ENCODE measurements at places on chromosomes 5 and 9. TPM values are rescaled to one million over a fixed set of nuclear protein-coding genes. Genes with fewer than 3 reads are reported as not detected.
A peak's percentile ranks its signal among the peaks of the same experiment; 100 is the strongest.

DNA sequence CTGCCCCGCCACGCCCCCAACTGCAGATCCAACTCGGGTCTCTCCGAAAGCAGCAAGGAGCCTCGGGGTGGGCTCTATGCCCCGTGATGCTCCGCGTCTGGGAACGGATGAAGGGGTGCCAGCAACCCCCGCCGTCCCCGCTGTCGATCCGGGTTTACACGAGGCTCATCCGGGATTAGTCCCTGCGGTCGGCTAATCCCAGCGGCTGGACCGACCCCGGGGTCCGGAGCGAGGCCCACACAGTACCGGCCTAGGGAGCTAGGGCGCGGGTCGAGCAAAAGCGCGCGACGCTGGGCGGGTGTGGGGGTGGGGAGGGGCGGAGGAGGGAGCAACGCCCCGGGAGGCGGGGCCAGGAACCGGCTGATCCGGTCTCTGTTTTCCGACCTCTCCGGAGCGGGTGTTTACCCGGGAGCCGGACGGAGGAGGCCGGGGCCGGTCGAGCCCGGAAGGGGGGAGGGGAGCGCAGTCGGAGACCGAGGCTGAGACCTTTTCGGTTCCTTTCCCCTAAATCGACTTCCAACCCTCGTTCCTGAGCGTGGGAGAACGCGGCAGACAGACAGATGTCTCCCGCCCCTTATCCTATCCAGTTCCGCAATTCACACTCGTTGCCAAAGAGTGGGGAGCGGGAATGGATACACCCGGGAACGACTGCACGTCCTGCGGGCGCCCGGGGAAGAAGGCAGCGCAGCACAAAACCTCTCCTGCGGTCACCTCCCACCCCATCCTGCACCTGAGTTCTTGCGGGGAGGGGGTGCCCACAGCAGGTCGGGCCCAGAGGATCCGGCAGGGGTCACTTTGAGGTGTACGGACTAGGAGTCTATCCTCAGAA, 28.6 kb downstream of the PCDH1 start:
- H3K36me3 ChIP-seq: no peaks in the 10 kb centered on the region
- H3K4me3 ChIP-seq: peak overlapping the region; percentile 84
- H3K27ac ChIP-seq: peak overlapping the region; percentile 93

- DNase-seq: no peak
- no peaks in the 10 kb centered on the region for H3K4me1 ChIP-seq
- H3K4me3 ChIP-seq: no peak overlapping the region
- H3K36me3 ChIP-seq: no peaks in the 10 kb centered on the region
These were observed 5.3 kb downstream of the CAVIN4 start for GRCh38 chr9:100583014-100583802.

- no peak for DNase-seq
- no peaks in the 10 kb centered on the region for H3K27me3 ChIP-seq
- no peak overlapping the region for H3K27ac ChIP-seq
- H3K36me3 ChIP-seq: peaks cover 5% of the 10 kb centered on the region
These were observed 40.8 kb upstream of the GLRX start for GRCh38 chr5:95863383-95863757.

DNA sequence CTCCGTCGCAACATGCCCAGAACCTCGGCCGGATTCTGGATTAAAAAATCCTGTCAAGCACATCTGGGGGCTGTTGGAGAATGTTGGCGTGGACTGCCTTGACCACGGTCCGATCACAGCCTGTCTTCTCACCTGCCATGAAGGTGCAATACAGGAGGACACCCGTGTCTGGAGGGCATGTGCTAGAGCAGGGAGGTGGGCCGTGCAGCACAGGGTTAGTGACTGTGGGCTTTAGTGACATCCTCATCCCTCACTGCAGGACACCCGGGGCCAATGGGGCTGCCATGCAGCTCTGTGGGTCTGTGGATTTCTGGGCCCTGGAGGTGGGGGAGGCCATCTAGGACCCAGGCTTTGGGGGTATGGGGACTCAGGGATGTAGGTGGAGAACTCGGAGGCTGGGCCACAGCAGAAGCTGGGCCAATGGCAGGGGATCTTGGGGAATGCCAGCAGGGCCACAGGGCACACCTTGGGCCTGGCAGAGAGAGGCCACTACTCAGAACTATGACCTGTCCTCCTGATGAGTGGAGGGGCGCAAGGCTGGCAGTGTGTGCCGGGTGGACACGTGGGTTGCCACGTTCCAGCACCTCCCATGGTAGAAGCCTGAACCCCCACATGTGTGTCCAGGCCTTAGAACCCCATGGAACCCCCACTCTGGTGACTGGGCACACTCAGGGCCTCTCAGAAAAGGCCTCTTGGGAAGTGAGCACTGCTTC, 23.3 kb downstream of the ZDHHC11B start:
- no peaks in the 10 kb centered on the region for H3K36me3 ChIP-seq
- H3K27ac ChIP-seq: no peak overlapping the region
- no peak for DNase-seq
- H3K4me1 ChIP-seq: peaks cover 13% of the 10 kb centered on the region

DNA sequence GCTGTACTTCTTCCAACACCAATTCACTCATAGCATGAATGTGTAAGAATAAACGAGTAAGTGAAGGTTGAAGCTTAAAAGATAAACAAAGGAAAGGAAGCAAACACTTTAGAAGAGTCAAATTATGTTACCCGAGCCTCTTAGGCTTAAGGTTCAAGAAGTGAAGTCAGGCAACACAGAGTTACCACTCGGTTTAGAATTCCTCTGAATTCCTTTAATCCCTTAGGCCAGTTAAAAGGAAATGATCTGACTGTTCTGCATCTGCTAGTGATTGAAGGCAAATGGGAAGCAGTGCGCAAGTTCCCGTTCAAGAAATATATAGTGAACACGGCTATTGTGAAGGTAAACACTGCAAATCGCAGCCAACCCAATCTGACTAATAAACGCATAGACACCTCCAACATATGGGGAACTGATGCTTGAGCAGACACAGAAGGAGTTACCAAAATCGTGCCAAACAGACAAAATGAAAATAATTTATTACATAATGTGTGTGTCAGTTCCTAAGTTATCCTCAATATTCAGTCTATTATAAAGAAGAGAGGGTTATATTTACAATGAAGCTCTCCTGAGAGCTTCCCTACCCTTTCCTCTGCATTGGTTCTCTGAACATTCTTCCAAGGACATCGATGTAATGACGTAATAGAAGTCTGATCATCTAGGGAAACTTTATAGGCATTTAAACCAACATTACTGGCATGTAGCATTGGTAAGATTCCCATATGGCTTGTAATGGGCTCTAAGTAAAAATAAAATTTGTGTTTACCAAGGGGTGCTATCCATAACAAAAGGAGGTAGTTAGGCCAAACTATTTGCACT, 837.1 kb upstream of the ZNF608 start:
- H3K4me3 ChIP-seq: no peak overlapping the region
- no peaks in the 10 kb centered on the region for H3K36me3 ChIP-seq
- no peaks in the 10 kb centered on the region for H3K27me3 ChIP-seq
- no peaks in the 10 kb centered on the region for H3K4me1 ChIP-seq
- no peak overlapping the region for H3K27ac ChIP-seq
- no peak for DNase-seq

DNA sequence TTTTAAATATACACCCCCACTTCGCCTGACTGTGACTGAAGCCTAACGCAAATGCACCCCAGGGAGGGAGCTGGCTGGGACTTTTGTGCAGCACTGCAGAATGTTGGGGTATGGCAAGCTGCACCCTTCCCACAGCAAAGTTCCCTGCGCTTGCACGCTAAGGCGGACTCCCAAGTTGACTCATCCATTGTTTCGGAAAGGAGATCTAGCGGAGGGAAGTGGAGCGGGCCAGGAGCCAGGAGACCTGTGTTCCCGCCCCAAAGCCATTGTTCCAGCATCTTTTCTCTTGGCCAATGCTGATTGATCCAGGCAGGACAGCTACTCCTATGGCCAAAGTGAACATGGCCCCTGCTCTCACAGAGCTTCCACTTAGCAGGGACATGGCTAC, 202.9 kb downstream of the AOPEP start:
- no peak overlapping the region for H3K27ac ChIP-seq
- no peak for DNase-seq
- H3K4me3 ChIP-seq: no peak overlapping the region
- no peaks in the 10 kb centered on the region for H3K4me1 ChIP-seq
- no peaks in the 10 kb centered on the region for H3K27me3 ChIP-seq

Gene TUSC1
- total RNA-seq: 0.45 TPM

Gene ACTBL2
- total RNA-seq: not detected

Gene DOCK8
- 283 TPM for total RNA-seq

Gene C5orf52
- total RNA-seq: not detected

- no peaks in the 10 kb centered on the region for H3K27me3 ChIP-seq
- no peak overlapping the region for H3K4me3 ChIP-seq
- DNase-seq: no peak
- no peak overlapping the region for H3K27ac ChIP-seq
These were observed 156.6 kb upstream of the IRX2 start for GRCh38 chr5:2908086-2908485.

DNA sequence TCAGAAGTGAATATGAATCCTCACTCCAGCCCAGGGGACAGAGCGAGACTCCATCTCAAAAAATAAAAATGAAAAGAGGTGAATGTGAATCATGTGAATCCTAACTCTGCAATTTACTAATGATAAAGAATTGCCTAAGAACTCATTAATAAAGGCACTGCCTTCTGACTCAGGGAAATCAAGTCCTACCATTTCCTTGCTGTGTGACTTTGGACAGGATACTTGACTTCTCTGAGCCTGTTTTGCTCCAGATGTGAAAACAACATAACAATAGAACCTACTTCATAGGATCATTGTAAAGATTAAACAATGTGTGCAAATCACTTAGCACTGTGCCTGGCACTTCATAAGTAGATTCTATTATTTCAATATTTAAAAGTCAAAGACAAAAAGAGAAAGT, 15.1 kb upstream of the PWWP2A start:
- no peak for DNase-seq
- H3K27ac ChIP-seq: no peak overlapping the region
- H3K36me3 ChIP-seq: no peaks in the 10 kb centered on the region
- H3K4me1 ChIP-seq: no peaks in the 10 kb centered on the region
- H3K27me3 ChIP-seq: no peaks in the 10 kb centered on the region

Gene EPB41L4B
- total RNA-seq: not detected

DNA sequence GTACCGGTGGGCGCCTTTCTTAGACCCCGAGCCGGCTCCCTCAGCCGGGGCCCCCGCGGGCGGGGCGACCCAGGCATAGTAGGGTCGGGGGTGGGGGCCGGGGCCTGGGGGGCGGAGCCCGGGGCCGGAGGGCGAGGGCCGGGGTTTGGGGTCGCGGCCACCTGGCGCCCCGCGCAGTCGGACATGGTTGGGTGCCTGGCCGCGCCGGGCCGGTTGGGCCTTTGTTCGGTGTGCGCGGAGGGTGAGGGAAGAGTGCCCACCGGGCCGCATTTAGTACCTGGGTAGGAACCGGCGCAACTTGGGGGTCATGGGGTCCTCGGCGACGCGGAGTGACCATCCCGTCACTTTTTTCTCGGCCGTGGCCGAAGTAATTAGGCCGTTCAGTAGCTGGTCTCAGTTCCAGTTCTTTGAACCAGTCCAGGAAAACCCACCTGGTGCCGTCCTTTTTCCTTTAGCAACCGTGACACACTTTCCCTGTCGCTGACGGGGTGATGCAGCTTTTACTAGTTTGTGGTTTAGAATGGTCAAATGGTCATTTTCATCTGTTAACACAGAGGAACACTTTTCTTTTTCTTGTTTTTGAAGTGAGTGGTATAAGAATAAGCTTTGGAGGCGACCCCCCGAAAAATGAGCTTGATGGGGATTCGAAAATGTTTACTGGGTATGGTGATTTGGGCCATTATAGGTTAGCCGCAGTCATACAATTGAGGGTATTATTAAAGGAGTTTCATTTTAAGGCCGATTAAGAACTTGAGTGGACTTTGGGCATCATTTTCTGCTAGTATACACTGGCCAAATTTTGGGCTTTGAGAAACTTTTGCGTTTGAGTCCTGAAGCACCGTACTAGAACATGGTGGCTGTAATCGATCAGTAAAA, 589 bp downstream of the CKS2 start:
- peak overlapping the region; percentile 99 for H3K27ac ChIP-seq
- H3K36me3 ChIP-seq: peaks cover 55% of the 10 kb centered on the region
- DNase-seq: peak; percentile 20
- H3K27me3 ChIP-seq: no peaks in the 10 kb centered on the region
- H3K4me1 ChIP-seq: peaks cover 49% of the 10 kb centered on the region

Gene ORM2
- not detected for total RNA-seq

DNA sequence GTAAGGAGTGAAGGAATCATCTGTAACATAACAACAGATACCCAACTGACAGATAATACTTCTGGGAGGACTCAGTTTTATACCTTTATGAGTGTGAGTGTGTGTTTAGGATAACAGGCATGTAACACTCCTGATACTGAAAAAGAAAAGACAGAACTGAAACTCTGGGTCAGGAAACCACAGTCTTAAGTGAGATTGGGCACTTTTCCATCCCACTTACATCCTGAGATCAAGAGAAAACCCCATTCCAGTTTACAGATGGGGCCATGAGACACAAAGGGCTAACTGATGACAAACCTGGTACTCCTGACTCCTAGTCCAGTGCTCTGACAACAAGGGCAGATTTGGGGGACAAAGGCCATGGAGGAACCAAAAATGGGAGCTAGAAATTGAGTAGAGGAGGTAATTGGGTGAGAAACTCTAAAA, 18.0 kb downstream of the IL5 start:
- peaks cover 10% of the 10 kb centered on the region for H3K27me3 ChIP-seq
- peaks cover 3% of the 10 kb centered on the region for H3K36me3 ChIP-seq
- peaks cover 38% of the 10 kb centered on the region for H3K4me1 ChIP-seq
- no peak overlapping the region for H3K27ac ChIP-seq
- no peak for DNase-seq

Gene PCYOX1L
- 34.6 TPM for total RNA-seq

DNA sequence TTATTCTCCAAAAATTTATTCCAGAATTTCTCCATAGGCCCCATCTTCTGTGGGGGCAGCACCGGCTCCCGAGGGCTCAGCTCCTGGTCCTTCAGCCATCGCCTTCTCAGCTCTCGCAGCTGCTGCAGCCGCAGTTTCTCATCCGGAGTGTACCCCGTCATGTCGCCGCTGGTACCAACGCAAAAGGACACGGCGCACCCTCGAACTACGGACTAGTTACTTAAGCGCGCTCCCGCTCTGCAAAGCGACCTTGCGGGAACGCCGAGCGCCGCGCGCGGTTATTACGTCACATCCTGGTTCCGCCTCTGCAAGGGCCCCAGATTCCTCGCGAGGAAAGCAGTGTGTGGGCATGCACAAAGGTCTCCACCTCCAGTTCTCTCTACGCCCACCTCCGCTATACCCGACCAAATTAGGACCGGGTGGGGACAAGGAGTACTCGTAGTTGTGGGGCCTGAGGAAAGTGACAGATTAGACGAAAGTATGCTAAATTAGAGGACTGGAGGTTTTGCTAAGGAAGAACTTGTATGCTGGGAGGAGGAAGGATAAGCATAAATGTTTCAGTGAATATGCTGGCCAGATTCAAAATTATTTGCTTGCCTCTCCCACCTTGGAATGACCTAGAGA, at the start of gene NDUFB6:
Gene NDUFB6, minus strand, starts transcription at position 260 of the 624 bp plus-strand sequence. Its CDS starts 99 bp downstream, at position 161.
- H3K4me3 ChIP-seq: peak within 1 kb of the TSS; percentile 98

Gene SPINK13
- not detected for total RNA-seq

DNA sequence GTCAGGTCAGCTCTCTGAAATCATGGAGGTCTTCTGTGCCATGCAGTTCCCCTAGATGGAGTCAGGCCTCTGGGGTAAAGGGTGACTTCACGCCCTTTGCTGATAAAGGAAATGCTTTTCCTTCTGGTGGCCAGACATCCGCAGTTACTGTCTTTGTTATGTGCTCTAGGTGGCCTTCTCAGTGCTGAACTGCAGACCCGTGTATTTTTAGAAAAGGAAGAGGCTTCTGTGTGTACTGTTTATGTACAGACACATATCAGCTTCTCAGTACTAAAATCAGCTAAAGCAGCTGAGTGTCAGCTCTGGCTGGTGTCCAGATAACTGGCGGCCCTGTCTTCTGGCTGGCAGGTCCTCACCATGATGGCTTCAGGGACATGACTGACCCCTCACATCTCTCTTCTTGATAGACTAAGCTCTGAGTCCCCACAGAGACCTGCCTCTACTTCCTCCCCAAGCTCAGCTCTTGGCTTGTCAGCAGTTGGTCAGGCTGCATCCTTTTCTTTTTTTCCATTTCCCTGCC, 75.3 kb downstream of the ARHGAP26 start:
- no peak overlapping the region for H3K4me3 ChIP-seq
- H3K4me1 ChIP-seq: peaks cover 32% of the 10 kb centered on the region
- H3K27me3 ChIP-seq: no peaks in the 10 kb centered on the region

Gene RABGAP1
- total RNA-seq: 32.9 TPM
